Astrocyte (in vitro differentiated cells and primary cell): ENCODE measurements at places on chromosomes 4 and X.
A peak's percentile ranks its signal among the peaks of the same experiment; 100 is the strongest.

- DNase-seq, result peak; percentile 28
Observed at GRCh38 chrX:80812176-80812575, 2.5 kb upstream of the BRWD3 start.

- no peak for DNase-seq
Observed at GRCh38 chr4:67910585-67910905, 26.7 kb upstream of the TMPRSS11D start.

DNA sequence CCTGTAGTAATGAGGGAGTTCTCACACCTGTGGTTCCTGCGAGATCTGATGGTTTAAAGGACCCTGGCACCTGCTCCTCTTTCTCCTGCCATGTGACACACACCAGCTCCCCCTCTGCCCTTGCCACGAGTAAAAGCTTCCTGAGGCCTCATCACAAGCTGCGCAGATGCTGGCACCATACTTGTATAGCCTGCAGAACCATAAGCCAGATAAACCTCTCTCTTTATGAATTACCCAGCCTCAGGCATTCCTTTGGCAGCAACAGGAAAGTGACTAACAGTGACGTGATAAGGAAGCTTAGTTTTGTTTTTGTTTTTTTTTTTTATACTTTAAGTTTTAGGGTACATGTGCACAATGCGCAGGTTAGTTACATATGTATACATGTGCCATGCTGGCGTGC lies 130.9 kb downstream of the AFAP1 start:
- peak; percentile 84 for DNase-seq

DNA sequence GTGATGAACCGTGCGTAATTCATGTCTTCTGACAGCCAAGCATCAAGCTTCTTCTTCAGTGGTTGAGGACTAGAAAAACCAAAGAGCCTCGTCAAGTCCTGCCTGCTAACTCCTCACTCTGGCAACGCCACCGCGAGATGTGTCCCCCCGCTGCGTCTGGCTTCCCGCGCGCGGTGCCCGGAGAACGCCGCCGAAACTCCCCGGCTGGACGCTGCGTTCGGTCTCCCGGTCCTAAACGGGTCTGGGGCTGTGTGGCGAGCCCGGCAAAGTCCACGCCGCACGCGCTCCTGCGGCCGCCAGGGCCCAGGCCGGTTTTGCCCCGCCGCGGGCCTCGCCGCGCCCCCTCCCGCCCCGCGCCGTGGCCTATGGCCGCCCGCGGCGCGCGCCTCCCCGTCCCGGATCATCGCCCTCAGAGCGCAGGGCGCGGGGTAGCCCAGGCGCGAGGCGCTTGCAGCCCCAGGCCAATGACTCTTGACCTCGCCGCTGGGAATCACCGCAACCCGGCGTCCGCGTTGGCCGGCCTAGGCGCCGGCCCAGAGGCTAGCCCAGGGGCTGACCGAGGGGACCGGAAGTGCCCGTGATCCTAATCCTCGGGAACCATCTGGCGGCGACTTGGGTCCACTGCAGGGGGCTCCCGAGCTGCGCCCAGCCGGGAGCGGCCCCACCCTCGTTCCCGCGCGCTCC lies at the start of gene AADAT:
Gene AADAT, minus strand, starts transcription at position 289 of the 684 bp plus-strand sequence. Its CDS starts 266 bp downstream, at position 23.
- peak; percentile 59 for DNase-seq

DNA sequence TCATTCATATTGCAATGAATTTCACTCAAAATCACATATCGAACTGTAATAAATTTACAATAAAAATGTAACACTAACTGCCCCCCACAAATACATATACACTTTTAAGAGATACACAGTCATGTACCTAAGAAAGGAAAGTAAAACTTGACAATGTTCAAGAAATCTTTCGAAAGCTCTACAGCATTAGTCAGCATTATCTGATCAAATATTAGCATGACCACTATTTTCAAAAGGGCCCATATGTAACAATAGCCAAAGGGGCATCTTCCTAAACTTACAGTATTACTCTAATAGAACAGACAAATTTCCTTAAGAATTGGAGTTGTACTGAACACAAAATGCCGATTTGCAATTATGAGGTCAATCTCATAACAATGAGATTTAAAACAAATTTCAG lies 51.8 kb downstream of the STX18 start:
- DNase-seq, result no peak

DNA sequence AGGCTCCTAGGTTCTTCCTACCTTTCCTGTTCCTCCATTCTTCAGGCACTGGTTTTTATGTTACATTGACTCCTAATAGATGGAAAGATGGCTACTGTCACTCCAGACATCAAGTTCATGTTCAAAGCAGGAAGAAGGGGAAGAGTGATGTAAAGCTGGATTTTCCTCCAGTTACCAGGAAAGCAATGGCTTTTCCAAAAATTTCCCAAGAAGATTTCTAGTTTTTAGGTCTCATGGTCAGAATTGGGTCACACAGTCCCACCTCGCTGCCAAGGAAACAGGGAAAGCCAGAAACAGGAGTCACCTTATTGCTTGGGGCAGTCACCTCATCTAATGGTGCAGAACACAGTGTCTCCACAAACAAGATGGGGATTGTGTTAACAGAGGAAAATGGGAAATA lies 21.5 kb downstream of the RXFP1 start:
- no peak for DNase-seq

GRCh38 chr4:680928-681645 lies 6.7 kb downstream of the MYL5 start:
- no peak for DNase-seq

DNA sequence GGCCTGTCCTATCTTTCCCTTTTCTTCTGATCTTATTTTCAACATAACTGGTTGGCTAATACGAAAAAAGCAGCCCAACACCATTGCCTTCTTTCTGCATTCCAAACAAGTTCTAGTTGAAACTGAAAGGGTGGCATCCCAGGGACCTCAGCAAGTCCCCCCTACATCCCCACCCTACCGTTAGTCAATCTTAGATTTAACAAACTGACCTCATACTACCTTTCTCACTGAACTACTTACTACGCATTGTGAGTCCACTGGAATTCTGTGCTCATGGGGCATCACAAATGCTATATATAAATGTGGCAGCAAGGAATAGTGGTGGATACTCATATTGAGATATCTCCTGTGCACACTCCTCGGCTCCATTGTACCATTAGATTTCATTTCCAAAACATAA lies 33.1 kb upstream of the FGF5 start:
- no peak for DNase-seq

DNA sequence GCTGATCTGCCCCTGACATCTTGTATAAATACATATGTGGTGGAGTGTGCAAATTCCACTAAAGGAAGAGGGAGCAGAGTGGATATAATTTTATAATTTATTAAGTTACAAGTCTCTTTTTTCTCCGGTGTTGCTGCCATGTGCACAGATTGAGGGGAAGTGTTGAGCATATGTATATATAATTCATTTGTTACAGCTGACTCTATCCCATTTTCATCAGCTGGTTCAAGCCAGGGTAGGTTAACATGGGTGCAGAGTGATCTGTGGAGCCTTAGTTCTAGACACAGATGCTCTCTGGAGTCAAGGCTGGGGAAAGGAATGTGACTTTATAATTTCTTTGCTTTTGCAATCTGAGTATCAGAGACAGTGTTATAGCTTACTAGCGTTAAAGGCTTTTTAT lies 103.5 kb downstream of the WWC2 start:
- no peak for DNase-seq
